CD4-positive, alpha-beta T cell (primary cell): ENCODE measurements at places on chromosomes 11 and 22. TPM values are rescaled to one million over a fixed set of nuclear protein-coding genes. Genes with fewer than 3 reads are reported as not detected.

DNA sequence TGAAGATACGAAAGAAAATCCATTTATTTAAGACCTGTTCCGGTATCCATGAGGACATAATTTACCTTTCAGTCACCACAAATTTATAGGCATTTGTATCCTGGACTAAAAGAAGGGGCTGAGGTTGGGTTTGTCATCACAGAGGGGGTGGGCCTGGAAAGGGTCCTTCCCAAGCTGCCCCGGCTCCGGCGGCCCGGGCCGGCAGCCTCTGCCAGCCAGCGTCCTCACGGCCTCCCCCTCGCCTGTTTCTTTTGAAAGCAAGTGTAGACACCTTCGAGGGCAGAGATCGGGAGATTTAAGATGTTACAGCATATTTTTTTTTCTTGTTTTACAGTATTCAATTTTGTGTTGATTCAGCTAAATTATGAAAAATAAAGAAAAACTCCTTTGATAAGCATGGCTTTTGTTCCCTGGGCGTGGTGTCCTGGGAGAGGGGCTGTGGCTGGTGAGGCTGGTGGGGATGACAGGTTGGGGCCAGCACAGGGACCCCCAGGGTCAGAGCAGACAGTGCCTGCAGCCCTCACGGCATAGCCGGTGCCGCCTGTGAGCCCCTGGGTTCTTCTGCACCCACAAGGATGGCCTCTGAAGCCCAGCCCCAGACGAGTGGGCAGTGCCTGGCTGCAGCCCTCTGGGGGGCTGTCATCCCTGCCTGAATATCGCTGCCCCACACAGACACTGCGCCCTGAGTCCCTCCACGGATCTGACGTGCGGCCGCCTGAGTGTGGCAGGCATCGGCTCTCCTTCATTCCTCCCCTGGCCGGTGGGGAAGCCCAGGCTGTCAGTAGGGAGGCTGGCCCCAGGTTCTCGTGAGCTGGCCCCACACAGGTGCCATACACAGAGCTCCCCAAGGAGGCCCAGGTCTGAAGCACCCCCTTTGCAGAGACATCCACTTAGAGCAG, 1075.9 kb downstream of the BRD1 start:
- no peak overlapping the region for H3K27ac ChIP-seq
- DNase-seq: no peak
- H3K27me3 ChIP-seq: no peaks in the 10 kb centered on the region
- no peak overlapping the region for H3K4me3 ChIP-seq
- H3K4me1 ChIP-seq: no peaks in the 10 kb centered on the region

- peaks cover 4% of the 10 kb centered on the region for H3K4me1 ChIP-seq
- no peaks in the 10 kb centered on the region for H3K27me3 ChIP-seq
- H3K36me3 ChIP-seq: no peaks in the 10 kb centered on the region
- no peak for DNase-seq
- H3K27ac ChIP-seq: no peak overlapping the region
- H3K4me3 ChIP-seq: no peak overlapping the region
Measured at GRCh38 chr11:34263441-34264091, 94.2 kb downstream of the ABTB2 start.

The ROBO3 gene
- 26.2 TPM for total RNA-seq

GRCh38 chr22:49824936-49825335, 2.7 kb downstream of the BRD1 start:
- no peaks in the 10 kb centered on the region for H3K27me3 ChIP-seq
- no peak overlapping the region for H3K27ac ChIP-seq
- peaks cover 85% of the 10 kb centered on the region for H3K4me1 ChIP-seq
- no peak overlapping the region for H3K4me3 ChIP-seq
- DNase-seq: no peak

GRCh38 chr11:66011785-66012303, at the start of gene CST6:
TSS of gene CST6 (plus strand) at chr11:66012008. CDS start at chr11:66012045, 37 bp downstream.
- H3K4me3 ChIP-seq: no peak within 1 kb of the TSS
- no peaks in the 10 kb centered on the region for H3K36me3 ChIP-seq
- H3K27me3 ChIP-seq: peaks cover 25% of the 10 kb centered on the region
- no peak for DNase-seq
- peaks cover 11% of the 10 kb centered on the region for H3K4me1 ChIP-seq
- H3K27ac ChIP-seq: no peak within 1 kb of the TSS

The LDLRAD3 gene
- total RNA-seq: 0.19 TPM

The MYO7A gene
- 0.63 TPM for total RNA-seq

The CDHR5 gene
- total RNA-seq: not detected

GRCh38 chr22:31650391-31650790, 11.6 kb downstream of the PISD start:
- no peak overlapping the region for H3K4me3 ChIP-seq
- peaks cover 44% of the 10 kb centered on the region for H3K36me3 ChIP-seq
- H3K27me3 ChIP-seq: no peaks in the 10 kb centered on the region
- peaks cover 11% of the 10 kb centered on the region for H3K4me1 ChIP-seq
- H3K27ac ChIP-seq: no peak overlapping the region

GRCh38 chr11:71211631-71212030, 40.7 kb downstream of the SHANK2 start:
- DNase-seq: no peak
- no peak overlapping the region for H3K4me3 ChIP-seq
- H3K27ac ChIP-seq: no peak overlapping the region
- H3K4me1 ChIP-seq: no peaks in the 10 kb centered on the region

- no peak for DNase-seq
- no peak overlapping the region for H3K4me3 ChIP-seq
- no peaks in the 10 kb centered on the region for H3K36me3 ChIP-seq
- H3K27ac ChIP-seq: no peak overlapping the region
- H3K4me1 ChIP-seq: peaks cover 48% of the 10 kb centered on the region
Measured at GRCh38 chr22:42317691-42318547, 47.5 kb upstream of the TCF20 start.

The DNAL4 gene
- total RNA-seq: 2.7 TPM

DNA sequence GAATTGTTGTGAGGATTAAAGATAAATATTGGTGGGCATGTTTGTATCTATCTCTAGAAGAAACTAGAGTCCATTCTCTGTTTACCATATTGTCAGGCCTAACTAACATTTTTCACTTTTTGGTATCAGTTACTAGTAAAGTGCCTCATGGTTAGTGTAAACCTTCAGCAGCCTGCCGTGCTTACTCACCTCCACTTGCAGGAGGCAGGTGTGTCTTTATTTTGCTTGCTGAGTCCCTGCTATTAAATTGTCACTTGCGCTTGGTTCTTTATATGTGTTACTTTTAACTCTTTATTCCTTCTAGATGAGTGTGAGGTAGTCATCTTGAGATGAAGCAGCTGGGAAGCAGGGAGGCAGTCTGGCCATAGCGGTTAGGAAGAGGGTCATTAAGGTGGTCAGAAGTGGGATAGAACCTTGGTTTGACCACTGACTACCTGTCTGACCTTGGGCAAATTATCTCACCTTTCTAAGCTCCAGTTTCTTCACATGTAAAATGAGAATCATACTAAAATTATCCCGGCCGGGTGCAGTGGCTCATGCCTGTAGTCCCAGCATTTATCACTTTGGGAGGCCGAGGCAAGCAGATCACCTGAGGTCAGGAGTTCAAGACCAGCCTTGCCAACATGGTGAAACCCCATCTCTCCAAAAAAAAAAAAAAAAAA, 21.2 kb downstream of the PPP6R3 start:
- DNase-seq: no peak
- H3K36me3 ChIP-seq: peaks cover 4% of the 10 kb centered on the region
- no peaks in the 10 kb centered on the region for H3K27me3 ChIP-seq
- peaks cover 30% of the 10 kb centered on the region for H3K4me1 ChIP-seq

The TESMIN gene
- 3.7 TPM for total RNA-seq

DNA sequence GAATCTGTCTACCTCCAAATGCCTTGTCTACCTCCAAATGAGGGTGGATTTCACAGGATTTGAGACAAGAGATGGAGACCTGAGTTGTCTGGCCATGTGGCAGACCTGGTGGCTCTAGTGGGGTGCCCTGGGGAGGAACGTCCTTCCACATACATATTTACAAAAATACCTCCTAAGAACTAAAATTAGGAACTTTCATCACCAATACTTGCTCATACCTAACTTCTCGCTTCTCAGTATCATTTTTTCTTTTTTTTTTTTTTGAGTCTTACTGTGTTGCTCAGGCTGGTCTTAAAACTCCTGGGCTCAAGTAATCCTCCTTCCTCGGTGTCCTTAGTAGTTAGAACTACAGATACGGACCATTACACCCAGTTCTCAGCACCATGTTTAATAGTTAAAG, 117.9 kb downstream of the MED15 start:
- no peak overlapping the region for H3K27ac ChIP-seq
- no peaks in the 10 kb centered on the region for H3K27me3 ChIP-seq
- H3K4me3 ChIP-seq: no peak overlapping the region
- no peak for DNase-seq
- no peaks in the 10 kb centered on the region for H3K36me3 ChIP-seq

GRCh38 chr11:95306801-95307200, 75.8 kb upstream of the SESN3 start:
- H3K27ac ChIP-seq: no peak overlapping the region
- no peaks in the 10 kb centered on the region for H3K4me1 ChIP-seq
- H3K27me3 ChIP-seq: no peaks in the 10 kb centered on the region
- no peak overlapping the region for H3K4me3 ChIP-seq
- no peaks in the 10 kb centered on the region for H3K36me3 ChIP-seq

DNA sequence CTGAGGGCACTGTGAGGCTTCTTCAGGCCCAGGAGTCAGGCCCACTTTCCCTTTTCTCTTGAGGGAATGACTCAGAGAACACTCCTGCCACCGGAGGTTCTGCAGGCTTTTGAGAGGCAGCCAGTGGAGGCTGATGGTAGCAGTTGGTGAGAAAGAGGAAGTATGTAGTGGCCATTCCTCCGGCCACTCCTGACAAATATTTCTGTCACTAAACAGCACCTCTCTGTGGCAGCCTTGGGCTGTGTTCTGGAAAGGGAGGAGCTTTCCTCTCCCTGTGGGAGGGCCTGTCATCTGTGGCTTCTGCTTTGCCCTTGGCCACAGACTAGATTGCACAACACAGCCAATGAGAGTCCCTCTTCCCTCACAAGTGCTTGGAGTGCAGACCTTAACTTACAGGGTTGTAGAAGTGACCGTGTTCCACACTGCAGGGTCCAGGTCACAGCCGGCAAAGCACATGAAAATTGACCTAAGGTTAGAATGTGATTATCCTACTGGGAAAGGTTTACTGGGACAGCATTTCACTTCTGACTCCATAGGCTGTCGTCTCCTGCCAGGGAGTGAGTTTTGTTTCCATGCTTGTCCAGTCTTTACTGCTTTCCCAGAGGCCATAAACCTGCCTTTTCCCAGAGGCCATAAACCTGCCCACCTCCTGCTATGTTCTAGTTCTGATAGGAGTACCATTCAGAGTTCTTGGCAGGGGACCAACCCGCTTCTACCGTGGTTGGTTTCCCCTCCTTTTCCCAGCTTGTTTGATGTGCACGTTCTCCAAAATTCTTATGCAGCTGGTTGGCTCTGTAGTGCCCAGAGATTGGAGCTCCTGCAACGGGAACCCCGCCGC, 33.3 kb downstream of the MARK2 start:
- peaks cover 80% of the 10 kb centered on the region for H3K4me1 ChIP-seq
- no peak overlapping the region for H3K4me3 ChIP-seq
- peaks cover 18% of the 10 kb centered on the region for H3K36me3 ChIP-seq
- peak; percentile 80 for DNase-seq
- no peaks in the 10 kb centered on the region for H3K27me3 ChIP-seq

GRCh38 chr11:111452817-111453552, 59.2 kb downstream of the BTG4 start:
- no peaks in the 10 kb centered on the region for H3K4me1 ChIP-seq
- no peak overlapping the region for H3K4me3 ChIP-seq
- no peaks in the 10 kb centered on the region for H3K27me3 ChIP-seq
- H3K36me3 ChIP-seq: no peaks in the 10 kb centered on the region

The RASL10A gene
- total RNA-seq: 0.36 TPM

- no peak overlapping the region for H3K27ac ChIP-seq
- peaks cover 27% of the 10 kb centered on the region for H3K4me1 ChIP-seq
- no peak for DNase-seq
- no peak overlapping the region for H3K4me3 ChIP-seq
Measured at GRCh38 chr11:117176186-117176585, 2.4 kb upstream of the SIDT2 start.

The CCDC116 gene
- total RNA-seq: 0.20 TPM

DNA sequence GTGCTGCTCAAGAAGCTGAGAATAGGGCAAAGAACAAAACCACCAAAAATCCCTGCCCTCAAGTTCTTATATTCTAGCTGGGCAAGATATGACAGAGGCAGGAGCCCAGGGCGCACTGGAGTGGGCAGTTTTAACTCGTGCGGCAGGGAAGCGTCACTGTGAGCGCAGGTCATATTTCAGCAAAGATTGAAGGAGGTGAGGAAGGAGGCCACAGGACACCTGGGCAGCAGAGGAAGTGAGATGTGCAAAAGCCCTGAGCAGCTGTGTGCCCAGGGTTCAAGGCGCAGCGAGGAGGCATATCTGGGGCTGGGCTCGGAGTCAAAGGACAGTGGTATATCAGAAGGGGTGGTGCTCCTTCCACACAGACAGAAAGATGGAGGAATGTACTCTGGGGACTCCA, 13.5 kb downstream of the KCNC1 start:
- DNase-seq: no peak
- peaks cover 3% of the 10 kb centered on the region for H3K27me3 ChIP-seq
- H3K36me3 ChIP-seq: no peaks in the 10 kb centered on the region
- H3K27ac ChIP-seq: no peak overlapping the region
- no peak overlapping the region for H3K4me3 ChIP-seq
- no peaks in the 10 kb centered on the region for H3K4me1 ChIP-seq

The MSANTD2 gene
- total RNA-seq: 4.2 TPM

DNA sequence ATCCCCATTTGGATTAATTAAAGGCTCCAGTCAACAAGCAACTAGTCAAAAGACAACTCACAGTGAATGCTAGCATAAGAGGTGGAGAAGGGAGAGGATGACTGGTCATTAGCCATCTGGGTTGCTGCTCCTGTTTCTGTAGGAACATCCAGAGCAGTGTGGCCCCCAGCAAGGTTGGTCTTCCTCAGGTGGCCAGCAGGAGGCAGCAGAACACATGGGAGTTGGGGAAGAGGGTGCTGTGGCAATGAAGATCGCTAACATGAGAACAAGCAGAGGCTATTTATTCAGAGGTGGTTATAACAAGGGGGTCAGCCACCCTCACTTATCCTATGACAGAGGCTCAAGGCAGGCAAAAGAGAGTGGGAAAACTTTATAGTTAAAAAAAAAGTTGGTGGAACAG, 21.3 kb downstream of the IZUMO1R start:
- DNase-seq: no peak
- H3K27me3 ChIP-seq: no peaks in the 10 kb centered on the region
- H3K4me1 ChIP-seq: no peaks in the 10 kb centered on the region
- no peaks in the 10 kb centered on the region for H3K36me3 ChIP-seq

The LTBP3 gene
- 236 TPM for total RNA-seq

- H3K27me3 ChIP-seq: no peaks in the 10 kb centered on the region
- no peak overlapping the region for H3K27ac ChIP-seq
- peaks cover 4% of the 10 kb centered on the region for H3K4me1 ChIP-seq
- H3K4me3 ChIP-seq: no peak overlapping the region
- no peak for DNase-seq
Measured at GRCh38 chr11:118634431-118635236, 27.2 kb downstream of the PHLDB1 start.

The SLC22A25 gene
- not detected for total RNA-seq

GRCh38 chr11:125286486-125286885, 121.9 kb downstream of the PKNOX2 start:
- H3K27ac ChIP-seq: no peak overlapping the region
- no peak for DNase-seq
- H3K36me3 ChIP-seq: no peaks in the 10 kb centered on the region
- no peaks in the 10 kb centered on the region for H3K4me1 ChIP-seq
- no peak overlapping the region for H3K4me3 ChIP-seq
- H3K27me3 ChIP-seq: no peaks in the 10 kb centered on the region

The KCNJ1 gene
- total RNA-seq: 0.22 TPM
